ENCODE measurements at places on chromosomes 3 and 15.
A peak's percentile ranks its signal among the peaks of the same experiment; 100 is the strongest.

DNA sequence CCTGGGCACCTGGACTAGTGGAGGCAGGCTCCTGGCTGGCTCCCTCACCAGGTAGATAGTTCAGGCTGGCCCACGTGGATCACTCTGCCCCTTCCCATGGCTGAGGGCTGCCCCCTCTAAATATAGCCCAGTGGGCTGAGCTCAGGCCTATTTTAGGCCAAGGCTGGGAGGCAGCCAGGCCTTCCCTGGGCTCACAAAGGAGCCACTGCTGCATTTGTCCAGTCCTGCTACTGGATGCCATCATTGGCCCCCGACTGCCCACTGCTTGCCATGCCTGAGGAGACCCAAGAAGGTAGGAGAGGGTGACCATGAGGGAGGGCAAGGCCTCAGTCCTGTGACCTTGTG, at the start of gene LSMEM2:
Gene LSMEM2, plus strand, starts transcription at position 208 of the 345 bp plus-strand sequence. Its CDS starts 27 bp downstream, at position 235.
- no peak for DNase-seq

DNA sequence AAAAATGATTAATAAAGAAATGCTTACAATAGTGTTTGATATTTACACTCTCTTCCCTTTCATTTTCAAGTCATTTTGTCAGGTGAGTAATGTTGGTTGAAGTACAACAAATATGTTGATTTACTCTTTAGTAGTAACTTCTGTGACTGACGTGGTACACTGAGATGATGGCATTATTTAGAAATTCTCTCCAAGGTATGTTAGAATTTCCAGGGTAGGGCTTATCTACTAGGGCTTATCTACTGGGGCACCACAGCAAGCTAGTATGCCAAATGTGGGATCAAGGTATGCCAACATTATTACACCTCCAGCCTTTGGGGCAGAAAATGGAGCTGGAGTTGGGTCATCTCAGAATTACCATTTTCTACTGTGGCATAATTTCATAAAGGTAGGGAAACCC, 157.4 kb upstream of the AGTR1 start:
- no peak for DNase-seq

- DNase-seq, result peak; percentile 35
Observed at GRCh38 chr3:33636125-33636850, 81.8 kb downstream of the CLASP2 start.

GRCh38 chr15:69232765-69233164, 65.9 kb upstream of the PAQR5 start:
- no peak for DNase-seq

DNA sequence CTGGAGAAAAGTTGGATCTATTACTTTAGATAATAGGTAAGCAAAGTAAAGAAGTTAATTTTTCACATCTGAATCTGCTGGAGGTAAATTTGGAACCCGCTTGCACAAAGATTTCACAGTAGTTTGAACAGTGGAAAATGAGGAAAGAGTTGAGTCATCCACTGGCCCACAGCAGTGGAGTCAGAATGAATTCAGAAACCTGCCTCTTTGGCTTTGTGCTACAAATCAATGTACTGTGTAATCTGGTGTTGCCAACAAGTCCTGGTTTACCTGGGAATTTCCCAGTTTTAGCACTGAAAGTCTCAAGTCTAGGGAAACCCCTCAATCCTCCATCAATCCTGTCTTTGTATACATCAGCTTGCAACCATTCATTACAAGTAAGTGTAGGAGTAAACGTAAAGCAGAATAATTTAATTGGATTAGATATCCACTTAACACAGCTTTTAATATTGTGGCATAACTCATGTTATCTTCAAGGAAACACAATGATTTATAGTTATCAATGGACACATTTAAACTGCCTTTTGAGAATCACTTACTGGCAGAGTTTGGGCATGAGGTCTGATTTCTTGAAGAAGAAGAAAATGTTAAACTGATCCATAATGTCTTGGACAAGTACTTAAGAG, 100.6 kb downstream of the DCLK3 start:
- no peak for DNase-seq

DNA sequence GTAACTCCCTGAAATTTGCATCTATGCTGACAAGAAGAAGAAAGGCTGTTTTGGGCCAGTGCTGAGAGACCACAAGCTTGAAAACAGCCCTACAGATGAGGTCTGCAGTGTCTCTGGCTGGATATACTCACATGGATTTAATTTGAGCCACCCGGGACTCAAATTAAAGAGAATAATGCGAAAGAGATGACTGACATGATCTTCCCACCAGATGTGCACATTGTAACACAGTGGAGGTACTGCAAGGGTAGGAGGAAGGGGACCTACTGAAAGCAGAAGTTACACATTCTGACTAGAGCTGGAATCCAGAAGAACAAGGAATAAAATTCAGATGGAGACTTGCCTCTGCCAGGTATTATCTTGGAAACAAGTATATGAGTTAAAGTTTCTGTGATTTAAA, 728.3 kb upstream of the SGO1 start:
- no peak for DNase-seq

GRCh38 chr3:14440531-14441239, 38.3 kb downstream of the SLC6A6 start:
- no peak for DNase-seq

DNA sequence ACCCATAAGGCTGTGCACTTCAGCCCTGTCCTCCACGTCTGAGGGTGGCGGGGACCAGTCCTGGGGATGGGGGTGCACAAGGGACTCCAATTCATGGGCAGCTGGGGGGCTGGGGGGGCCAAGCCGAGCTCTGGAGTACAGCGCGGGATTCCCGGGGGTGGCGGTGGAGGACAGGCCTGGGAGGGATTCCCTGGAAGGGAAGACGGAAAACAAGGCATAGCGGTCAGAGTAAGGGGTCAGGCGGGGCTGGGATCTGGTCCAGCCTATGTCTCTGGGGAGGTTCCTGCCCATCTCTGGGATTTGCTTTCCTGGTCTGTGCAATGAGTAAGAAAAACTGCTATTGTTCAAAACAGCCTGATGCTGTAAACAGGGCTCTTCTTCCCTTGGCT, 8.1 kb upstream of the IGDCC3 start:
- DNase-seq, result no peak

- no peak for DNase-seq
Observed at GRCh38 chr15:74884428-74885223, 5.2 kb upstream of the MPI start.

- DNase-seq, result no peak
Observed at GRCh38 chr3:89372456-89372855, 265.0 kb downstream of the EPHA3 start.

- no peak for DNase-seq
Observed at GRCh38 chr3:8574040-8574669, 70.4 kb downstream of the SSUH2 start.

- DNase-seq, result no peak
Observed at GRCh38 chr15:50365971-50366370, 11.0 kb upstream of the GABPB1 start.

DNA sequence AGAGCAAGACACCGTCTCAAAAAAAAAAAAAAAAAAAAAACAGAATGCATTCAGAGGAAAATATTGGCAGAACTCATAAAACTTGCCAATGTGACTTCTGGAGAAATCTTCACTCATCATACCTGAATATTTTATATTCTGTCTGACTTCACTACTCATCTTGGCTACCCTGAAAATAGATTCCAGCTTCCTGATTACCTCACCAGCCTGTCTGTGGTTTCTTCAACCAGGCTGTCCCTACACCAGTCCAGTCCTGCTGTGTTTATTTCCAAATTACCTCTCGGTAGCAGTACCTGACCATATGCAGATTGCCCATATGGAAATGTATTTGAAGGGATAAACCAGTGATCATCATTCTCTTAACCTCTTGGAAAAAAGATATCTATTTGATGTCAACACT, 9.3 kb upstream of the P3H2 start:
- DNase-seq, result no peak

- peak; percentile 69 for DNase-seq
Observed at GRCh38 chr3:177050501-177051237, 146.6 kb downstream of the TBL1XR1 start.

- no peak for DNase-seq
Observed at GRCh38 chr15:77144026-77144425, 73.1 kb upstream of the TSPAN3 start.

DNA sequence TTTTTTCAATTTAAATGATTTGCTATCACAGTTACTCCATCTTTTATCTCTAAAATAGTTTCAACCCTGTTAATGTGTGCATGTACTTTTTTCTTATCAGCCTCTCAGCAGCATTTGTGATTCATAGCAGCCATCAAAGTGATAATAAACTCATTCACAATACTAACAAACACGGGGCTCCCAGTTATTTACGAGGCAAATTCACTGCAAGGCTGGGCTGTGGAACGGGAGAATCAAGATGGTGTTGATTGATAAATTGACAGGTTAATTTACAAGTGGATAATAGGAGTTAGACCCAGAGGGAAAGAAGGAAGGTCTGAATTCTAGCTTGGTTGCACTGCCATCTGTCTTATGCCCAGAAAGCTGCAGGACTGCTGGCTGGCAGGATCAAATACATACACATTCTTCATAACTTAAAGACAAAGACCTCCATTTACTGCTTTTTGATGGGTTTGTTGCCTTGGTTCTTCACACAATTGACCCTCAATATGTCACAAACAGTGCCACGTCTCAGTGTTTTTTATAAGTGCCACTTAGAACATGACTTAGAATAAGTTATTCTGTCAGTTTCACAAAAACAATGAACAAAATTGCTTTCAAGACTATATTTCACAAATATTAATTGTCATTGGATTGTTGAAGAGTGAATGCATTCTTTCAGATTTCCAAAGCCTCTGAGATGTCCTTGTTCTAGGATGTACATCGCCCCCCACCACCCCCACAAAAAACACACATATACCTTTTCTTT, 562.8 kb downstream of the NR2F2 start:
- DNase-seq, result no peak

DNA sequence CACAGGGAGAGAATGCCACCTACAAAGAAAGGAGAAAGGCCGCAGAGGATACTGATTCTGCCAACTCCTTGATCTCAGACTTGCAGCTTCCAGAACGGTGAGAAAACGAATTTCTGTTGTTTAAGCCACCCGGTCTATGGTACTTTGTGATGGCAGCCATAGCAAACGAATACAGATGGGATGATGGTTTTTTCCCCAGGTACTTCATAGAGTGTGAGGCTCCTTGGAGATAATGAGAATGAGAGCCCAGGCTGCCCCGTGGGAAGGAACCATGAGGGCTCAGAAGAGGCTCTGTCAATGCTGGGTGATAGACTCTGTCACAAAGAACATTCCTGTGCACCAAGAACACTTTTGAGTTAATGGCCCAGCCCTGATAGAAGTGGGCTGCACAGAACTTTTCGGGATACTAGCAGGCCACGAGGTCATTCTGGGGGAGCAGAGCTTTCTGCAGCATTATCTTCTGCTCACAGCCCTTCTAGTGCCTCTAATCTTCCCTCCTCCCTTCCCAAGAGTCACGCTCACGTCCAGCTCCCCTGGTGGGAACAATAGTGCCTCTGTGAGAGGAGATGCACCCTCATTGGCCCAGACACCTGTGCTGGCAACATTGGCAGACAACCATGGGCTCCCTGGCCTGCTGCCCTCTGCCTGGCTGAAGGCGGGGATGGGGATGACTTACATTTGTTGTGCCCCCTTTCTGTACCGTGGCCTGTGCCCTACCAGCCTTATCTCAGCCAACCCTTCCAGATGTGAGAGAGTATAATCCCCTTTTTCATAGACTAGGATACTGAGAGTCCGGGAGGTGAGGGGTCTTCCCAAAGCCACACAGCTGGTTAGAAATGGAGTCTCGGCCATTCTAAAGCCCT, 5.2 kb upstream of the RLBP1 start:
- no peak for DNase-seq

- DNase-seq, result no peak
Observed at GRCh38 chr3:42632146-42632545, 21.4 kb upstream of the ZBTB47 start.

- no peak for DNase-seq
Observed at GRCh38 chr3:31766669-31767068, 214.4 kb downstream of the OSBPL10 start.

- DNase-seq, result no peak
Observed at GRCh38 chr3:172186607-172187006, 147.2 kb downstream of the FNDC3B start.

DNA sequence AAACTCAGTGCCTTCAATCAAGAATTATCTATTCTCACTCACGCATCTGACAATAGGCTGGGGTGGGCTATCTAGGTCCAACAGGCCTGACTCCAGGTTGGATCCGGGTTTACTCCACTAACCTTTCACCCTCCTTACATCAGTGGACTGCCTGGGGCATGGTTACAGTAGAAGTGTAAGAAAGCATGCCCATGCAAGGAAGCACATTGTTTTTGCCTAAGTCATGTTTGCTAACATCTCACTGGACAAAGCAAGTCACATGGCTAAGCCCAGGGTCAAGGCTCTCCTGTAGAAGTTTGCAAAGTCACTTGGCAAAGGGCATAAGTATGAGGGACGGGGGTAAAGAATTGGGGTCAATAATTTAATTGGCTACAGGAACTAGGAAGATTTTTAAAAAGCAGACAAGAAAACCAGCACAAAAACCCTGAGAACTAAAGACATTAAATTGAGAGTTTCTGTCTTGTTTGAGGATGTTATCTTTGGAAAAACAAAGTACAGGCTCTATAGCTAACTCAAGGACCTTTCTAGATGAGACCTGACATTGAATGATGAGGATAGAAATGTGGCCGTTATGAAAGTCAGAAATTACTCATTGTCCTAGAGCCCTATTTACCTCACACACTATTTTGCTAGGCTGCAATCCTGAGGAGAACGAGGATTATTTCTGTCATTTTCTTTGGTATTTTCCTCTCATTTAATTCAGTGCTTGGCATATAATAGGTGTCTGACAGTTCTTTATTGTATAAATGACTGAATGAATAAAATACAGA, 214.2 kb downstream of the IL20RB start:
- no peak for DNase-seq

GRCh38 chr15:92149029-92149428, 244.7 kb upstream of the ST8SIA2 start:
- DNase-seq, result no peak

GRCh38 chr15:51793521-51794305, 35.7 kb upstream of the TMOD3 start:
- no peak for DNase-seq

DNA sequence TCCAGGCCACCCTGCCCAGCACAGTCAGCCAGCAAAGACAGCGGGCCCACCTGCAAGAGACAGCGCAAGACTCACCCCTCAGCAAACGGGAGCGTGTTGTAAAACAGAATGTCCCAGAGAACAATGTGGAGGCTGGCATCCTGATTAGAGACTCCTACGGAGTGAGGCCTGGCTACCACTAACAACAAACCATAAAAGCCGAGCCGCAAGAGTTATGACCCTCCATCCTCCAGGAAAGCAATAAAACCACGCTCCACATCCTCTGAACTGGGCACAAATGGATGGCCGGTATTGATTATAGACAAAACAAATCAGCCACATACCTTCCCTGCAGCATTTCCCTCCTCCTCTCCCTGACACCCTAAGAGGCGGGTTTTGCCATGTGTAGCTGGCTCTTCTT, 75.8 kb upstream of the LIPC start:
- DNase-seq, result no peak

DNA sequence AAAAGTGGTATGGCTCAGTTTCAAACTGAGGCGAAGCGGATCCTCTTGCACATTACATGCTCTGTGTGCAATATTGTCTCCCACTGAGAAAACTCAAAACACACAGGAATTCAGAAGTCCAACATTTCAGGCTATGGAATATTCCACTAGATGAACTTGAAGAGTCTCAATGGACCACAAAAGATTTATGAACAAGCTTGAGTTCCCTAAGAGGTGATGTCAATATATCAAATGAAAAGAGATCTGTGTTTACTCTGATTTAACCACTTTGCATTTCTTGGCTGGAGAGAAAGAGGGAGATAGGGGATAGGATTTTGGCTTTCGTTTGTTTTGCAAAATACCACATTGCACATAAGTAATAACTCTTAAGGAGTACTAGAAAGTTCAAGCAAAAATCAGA, 20.3 kb downstream of the PDZRN3 start:
- no peak for DNase-seq

- no peak for DNase-seq
Observed at GRCh38 chr15:79399606-79400005, 32.5 kb upstream of the MINAR1 start.

GRCh38 chr15:70559265-70560239, 203.8 kb downstream of the UACA start:
- DNase-seq, result peak; percentile 58
